ENCODE measurements at places on chromosomes 1 and 21. TPM values are rescaled to one million over a fixed set of nuclear protein-coding genes. Genes with fewer than 3 reads are reported as not detected.

DNA sequence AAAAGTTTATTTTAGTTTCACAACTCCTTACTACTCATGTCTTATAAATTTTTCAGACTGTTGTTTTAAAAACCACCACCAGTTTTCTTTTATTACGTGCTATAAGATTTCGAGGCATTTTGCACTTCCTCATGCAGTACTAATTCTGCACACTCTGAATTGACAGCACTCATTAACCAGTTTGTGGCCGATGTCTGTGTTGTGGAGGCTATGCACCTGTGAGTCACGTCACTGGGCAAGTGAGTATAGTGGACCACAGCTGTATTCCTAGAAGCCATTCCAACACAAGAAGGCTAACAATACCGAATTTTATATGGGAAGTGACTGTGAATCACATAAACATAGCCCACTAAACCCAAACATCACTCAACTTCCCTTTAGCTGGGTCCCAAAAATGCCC, 21.0 kb upstream of the SPATA6 start:
- peak; percentile 14 for DNase-seq
- H3K4me1 ChIP-seq, result peaks cover 16% of the 10 kb centered on the region
- H3K4me3 ChIP-seq, result no peak overlapping the region
- no peaks in the 10 kb centered on the region for H3K27me3 ChIP-seq
- no peaks in the 10 kb centered on the region for H3K36me3 ChIP-seq

- no peaks in the 10 kb centered on the region for H3K27me3 ChIP-seq
- H3K4me1 ChIP-seq, result no peaks in the 10 kb centered on the region
- H3K27ac ChIP-seq, result no peak overlapping the region
- no peak for DNase-seq
Observed at GRCh38 chr1:72704841-72705477, 422.6 kb upstream of the NEGR1 start.

GRCh38 chr1:45623972-45624371, at the start of gene CCDC17:
Gene CCDC17, minus strand, starts transcription at chr1:45624054. Its CDS starts 145 bp downstream, at chr1:45623909.
- H3K27ac ChIP-seq, result no peak within 1 kb of the TSS
- H3K4me1 ChIP-seq, result peaks cover 2% of the 10 kb centered on the region

DNA sequence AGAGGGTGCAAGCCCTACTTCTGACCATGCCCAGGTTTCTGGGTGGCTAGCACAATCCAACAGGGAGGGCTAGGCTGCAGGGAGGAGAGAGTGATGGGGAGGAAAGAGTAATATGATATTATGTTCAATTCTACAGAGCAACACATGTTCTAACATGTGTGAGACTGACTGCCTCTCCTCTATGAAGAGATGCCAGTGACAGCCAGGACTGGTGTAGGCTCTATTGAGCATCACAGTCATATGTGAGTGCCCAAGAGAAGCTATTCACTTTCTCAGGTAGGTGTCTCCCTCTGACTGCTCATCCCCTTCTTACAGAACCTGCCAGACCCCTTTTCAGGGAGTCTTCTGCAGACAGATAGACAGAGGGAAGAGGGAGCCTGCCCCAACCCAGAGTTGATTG, 446.1 kb downstream of the SIPA1L2 start:
- H3K4me3 ChIP-seq, result no peak overlapping the region
- no peak overlapping the region for H3K27ac ChIP-seq
- no peaks in the 10 kb centered on the region for H3K36me3 ChIP-seq
- no peak for DNase-seq

The CLDN14 gene
- not detected for polyA plus RNA-seq

DNA sequence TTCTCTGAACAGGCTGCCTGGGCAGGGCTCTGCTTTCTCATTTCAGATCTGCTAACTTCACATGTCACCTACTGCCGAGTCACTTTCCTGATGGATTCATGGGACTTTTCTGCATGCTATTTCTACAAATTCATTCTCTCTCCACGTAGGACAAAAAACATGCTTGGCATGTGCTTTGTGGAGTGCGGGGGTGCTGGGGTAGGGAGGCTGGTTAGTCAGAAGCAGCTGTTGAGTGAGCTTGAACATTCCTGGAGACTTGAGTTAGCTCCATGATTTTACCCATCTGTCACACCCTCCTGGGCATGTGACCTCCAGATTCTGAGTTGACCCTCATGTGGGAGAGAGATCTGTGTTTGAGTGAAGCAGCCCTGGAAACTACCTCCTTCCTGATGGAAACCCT, 71.4 kb downstream of the UCK2 start:
- H3K4me1 ChIP-seq, result peaks cover 68% of the 10 kb centered on the region
- peak; percentile 99 for DNase-seq
- no peaks in the 10 kb centered on the region for H3K36me3 ChIP-seq
- H3K27ac ChIP-seq, result peak overlapping the region; percentile 100
- no peak overlapping the region for H3K4me3 ChIP-seq

DNA sequence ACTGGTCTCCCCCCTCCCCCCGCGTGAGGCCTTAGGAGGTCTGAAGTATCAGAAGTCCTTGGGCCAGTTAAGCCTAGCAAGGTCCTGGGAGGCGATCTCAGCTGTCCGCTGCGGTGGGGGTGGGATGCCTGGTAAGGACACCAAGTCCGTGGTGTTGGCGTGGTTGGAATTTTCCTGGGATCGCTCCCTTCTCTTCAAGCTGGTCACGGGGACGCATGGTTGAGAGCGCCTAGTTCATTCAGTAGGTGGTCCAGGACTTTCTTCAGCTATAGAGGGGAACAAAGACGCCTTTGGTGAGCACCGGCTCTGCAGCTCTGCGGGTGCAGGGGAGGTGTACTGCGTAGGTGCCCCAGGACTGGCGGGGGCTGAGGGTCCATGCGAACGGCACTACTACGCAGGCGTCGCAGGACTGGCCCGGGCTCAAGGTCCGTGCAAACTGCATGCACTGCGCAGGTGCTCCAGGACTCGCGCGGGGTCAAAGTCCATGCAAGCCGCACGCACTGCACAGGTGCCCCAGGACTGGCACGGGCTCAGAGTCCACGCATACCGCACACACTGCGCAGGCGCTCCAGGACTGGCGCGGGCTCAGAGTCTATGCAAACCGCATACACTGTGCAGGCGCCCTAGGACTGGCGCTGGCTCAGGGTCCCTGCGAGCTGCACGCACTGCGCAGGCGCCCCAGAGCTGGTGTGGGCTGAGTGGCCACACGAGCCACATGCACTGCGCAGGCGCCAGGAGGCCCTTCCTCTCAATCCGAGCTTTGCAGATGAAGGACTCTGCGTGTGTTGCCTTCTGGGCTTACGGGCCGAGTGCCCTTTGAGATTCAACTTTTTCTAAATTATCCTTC, 36.6 kb upstream of the HMGN1 start:
- peak overlapping the region; percentile 53 for H3K4me3 ChIP-seq
- DNase-seq, result peak; percentile 77
- peak overlapping the region; percentile 23 for H3K27ac ChIP-seq
- no peaks in the 10 kb centered on the region for H3K27me3 ChIP-seq
- H3K4me1 ChIP-seq, result peaks cover 9% of the 10 kb centered on the region

The KISS1 gene
- not detected for polyA plus RNA-seq

- no peaks in the 10 kb centered on the region for H3K36me3 ChIP-seq
- H3K4me1 ChIP-seq, result no peaks in the 10 kb centered on the region
- no peaks in the 10 kb centered on the region for H3K27me3 ChIP-seq
- no peak for DNase-seq
Observed at GRCh38 chr1:105516068-105516467, 1540.4 kb upstream of the PRMT6 start.

- peaks cover 2% of the 10 kb centered on the region for H3K4me1 ChIP-seq
- DNase-seq, result no peak
- no peak overlapping the region for H3K27ac ChIP-seq
- H3K27me3 ChIP-seq, result no peaks in the 10 kb centered on the region
Observed at GRCh38 chr21:46151989-46152926, 3.1 kb downstream of the FTCD start.

The MSH4 gene
- not detected for polyA plus RNA-seq

GRCh38 chr1:3668585-3669300, 16.4 kb downstream of the TP73 start:
- no peaks in the 10 kb centered on the region for H3K4me1 ChIP-seq
- no peaks in the 10 kb centered on the region for H3K36me3 ChIP-seq
- no peak overlapping the region for H3K4me3 ChIP-seq
- DNase-seq, result no peak

DNA sequence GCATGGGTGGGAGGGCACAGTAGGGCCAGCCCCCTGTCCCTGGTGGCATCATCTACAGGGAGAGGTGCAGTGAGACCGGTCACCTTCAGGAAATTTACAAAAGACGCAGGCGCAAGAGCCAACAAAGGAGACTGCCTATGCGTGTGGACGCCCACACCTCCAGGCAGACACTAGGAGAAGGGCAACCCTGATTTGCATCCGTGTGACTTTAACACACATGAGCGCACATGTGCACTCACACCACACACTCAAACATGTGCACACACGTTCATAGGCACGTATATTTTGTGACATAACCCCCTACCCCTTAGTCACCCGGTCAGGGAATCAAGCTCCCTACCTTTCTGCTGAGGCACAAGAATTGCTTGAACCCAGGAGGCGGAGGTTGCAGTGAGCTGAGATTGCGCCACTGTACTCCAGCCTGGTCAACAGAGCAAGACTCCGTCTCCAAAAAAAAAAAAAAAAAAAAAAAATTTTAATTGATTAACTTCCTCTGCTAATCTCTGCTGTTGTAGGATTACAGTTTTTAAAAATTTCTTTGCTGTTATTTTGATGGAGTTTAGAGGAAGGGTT, 84.7 kb upstream of the SLC25A33 start:
- peaks cover 2% of the 10 kb centered on the region for H3K4me1 ChIP-seq
- H3K27ac ChIP-seq, result no peak overlapping the region
- H3K27me3 ChIP-seq, result no peaks in the 10 kb centered on the region
- no peak for DNase-seq

The AGBL4 gene
- polyA plus RNA-seq, result not detected

The CYP4X1 gene
- polyA plus RNA-seq, result 0.02 TPM

- no peak for DNase-seq
- H3K27me3 ChIP-seq, result no peaks in the 10 kb centered on the region
- no peak overlapping the region for H3K27ac ChIP-seq
- H3K36me3 ChIP-seq, result peaks cover 4% of the 10 kb centered on the region
Observed at GRCh38 chr1:1051127-1051810, 22.8 kb downstream of the RNF223 start.

- no peaks in the 10 kb centered on the region for H3K4me1 ChIP-seq
- no peaks in the 10 kb centered on the region for H3K27me3 ChIP-seq
- no peak for DNase-seq
- no peaks in the 10 kb centered on the region for H3K36me3 ChIP-seq
- H3K27ac ChIP-seq, result no peak overlapping the region
- no peak overlapping the region for H3K4me3 ChIP-seq
Observed at GRCh38 chr1:82950606-82951200, 1048.2 kb downstream of the TTLL7 start.

DNA sequence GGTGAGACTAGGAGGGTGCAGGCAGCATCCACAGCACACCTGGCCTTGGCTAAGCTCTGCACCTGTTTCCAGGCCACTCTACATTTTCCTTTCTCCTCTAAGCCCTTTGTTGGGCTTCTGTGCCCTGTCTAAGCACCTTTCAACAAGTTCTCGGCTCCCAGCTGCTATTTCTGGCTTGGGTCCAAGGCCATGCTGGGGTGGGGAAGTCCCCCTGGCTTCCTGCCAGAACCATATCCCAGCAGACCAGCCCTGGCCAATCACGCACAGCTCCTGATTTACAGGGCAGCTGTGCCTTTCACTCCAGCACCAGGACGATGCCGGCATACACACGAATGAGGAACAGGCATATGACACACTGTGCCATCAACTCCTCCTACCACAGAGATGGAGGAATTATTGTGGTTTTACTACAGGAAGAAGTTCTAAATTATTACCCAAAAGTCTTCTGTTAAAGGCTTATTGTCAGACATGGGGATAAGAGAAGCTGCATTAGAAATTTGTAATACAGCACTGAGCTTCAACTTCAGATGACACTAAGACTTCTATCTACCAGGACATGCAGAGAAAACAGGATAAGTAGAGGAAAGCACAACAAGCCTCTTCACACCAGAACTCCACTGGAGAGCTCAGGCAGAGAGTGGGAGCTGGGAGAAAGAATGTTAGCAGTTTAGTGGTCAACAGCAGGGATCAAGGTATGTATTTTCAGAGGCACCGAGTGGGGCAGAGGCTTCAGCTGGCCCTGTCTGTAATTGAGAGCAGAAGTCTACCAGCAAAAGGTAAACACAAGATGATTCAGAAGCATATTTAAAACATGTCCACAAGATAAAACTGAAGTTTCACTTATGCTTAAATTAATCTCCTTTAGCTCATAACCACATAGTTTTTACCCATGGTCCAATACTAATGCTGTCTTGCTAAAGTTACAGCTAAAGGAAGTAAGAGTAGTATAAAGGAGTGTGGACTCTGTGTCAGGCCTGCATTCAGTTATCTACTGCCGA, 37.4 kb downstream of the TRIT1 start:
- H3K4me1 ChIP-seq, result peaks cover 14% of the 10 kb centered on the region
- no peak overlapping the region for H3K4me3 ChIP-seq
- peak overlapping the region; percentile 26 for H3K27ac ChIP-seq
- no peaks in the 10 kb centered on the region for H3K27me3 ChIP-seq
- peaks cover 2% of the 10 kb centered on the region for H3K36me3 ChIP-seq

- peak; percentile 44 for DNase-seq
- H3K27me3 ChIP-seq, result no peaks in the 10 kb centered on the region
- H3K4me3 ChIP-seq, result no peak overlapping the region
- no peaks in the 10 kb centered on the region for H3K4me1 ChIP-seq
Observed at GRCh38 chr1:95957748-95958147, 723.7 kb downstream of the RWDD3 start.

DNA sequence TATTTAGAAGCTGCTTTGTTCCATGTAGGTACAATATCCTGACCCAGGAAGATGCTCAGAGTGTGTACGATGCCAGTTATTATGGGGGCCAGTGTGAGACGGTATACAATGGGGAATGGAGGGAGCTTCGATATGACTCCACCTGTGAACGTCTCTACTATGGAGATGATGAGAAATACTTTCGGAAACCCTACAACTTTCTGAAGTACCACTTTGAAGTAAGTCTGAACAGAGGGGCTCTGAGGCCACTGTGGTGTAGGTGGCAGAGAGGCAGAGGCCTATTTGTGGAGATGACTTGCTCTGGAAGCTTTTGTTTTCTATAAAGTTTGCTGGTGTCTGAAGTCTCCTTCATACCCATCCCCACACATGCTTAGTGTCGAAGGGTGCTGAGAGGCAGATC, 26.8 kb downstream of the C8A start:
- H3K36me3 ChIP-seq, result no peaks in the 10 kb centered on the region
- no peak for DNase-seq
- H3K4me3 ChIP-seq, result no peak overlapping the region
- H3K4me1 ChIP-seq, result no peaks in the 10 kb centered on the region
- H3K27ac ChIP-seq, result no peak overlapping the region

DNA sequence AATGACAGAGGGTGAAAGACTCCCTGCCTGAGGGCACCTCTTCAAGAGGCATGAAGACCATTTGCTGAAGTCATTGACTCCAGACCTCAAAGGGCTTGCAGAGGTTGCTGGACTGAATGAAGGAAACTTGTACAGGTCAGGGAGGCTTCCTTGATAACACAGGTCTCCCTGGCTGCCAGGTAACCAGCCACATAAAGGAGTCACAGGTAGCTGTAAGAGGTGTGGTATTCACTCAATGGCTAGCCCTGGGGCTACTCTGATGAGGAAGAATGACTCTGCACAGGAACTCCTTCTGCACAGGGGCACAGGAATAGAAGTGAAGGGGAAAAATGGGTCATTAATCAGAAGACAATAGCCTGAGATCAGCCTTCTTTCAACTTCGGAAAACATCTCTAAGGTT, 187.5 kb downstream of the LMX1A start:
- H3K4me1 ChIP-seq, result no peaks in the 10 kb centered on the region
- H3K4me3 ChIP-seq, result no peak overlapping the region
- no peaks in the 10 kb centered on the region for H3K27me3 ChIP-seq
- H3K27ac ChIP-seq, result no peak overlapping the region
- DNase-seq, result no peak
- no peaks in the 10 kb centered on the region for H3K36me3 ChIP-seq
